ENCODE measurements at places on chromosomes 1 and 21. TPM values are rescaled to one million over a fixed set of nuclear protein-coding genes. Genes with fewer than 3 reads are reported as not detected.

- no peak for DNase-seq
Observed at GRCh38 chr1:188708795-188709535, 1768.7 kb downstream of the BRINP3 start.

Gene KRTAP11-1
- total RNA-seq: not detected

Gene OR2T35
- total RNA-seq: not detected

Gene GSTM1
- total RNA-seq: 5.5 TPM

DNA sequence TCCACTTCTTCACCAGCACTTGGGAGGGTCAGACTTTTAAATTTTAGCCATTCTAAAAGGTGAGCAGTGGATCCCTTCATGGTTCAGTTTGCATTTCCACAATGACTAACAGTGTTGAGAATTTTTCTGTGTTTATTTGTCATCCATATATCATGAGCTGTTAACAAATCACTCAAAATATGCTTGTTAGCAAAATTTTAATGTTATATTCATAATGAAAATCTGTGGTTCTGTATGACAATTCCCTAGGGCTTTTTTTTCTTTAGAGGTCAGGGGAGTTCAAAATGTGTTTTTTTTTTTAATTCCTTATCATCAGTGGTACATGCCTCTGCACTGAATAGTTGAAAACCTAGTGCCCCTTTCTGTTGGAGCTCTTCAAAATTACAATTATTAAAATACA lies 682.2 kb upstream of the ADGRL2 start:
- DNase-seq: no peak

DNA sequence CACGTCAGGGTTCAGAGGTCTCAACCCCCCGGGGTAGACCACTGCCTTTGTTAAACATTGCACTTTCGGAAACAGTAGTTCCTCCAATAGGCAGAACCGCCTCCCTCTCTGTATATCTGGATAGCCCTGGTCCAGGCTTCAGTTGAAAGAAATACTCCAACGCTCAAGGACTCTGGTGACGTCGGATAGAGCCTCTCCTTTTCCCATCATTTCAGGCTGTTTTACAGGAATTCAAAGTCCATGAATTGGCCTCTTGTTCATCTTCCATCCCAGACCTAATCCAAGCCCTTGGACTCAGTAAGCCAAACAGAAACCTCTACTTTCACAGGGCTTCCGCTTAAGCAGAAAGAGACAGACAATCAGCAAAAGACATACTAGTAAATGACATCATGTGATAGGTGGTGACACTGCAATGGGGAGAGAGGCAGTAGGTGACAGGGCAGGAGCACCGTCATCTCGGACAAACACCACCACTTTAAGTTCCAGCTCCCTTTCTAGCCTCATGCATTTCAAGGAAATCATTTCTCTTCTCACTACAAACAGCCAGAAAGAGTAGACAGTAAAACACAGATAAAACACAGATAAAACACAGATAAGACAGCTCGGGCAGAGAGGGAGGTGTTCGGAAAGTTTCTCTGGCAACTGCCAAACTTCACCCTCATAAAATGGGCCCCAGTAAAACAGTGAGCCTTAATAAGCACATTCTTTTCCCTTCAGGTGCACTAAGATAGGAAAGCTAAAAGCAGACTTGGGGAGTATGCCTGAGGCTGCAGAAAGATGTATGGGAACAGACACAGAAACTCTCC lies 2.3 kb upstream of the PLA2G2A start:
- peak; percentile 21 for DNase-seq

Gene ARPC5
- 72.5 TPM for total RNA-seq

Gene LCE1D
- total RNA-seq: not detected

Gene KPRP
- not detected for total RNA-seq

DNA sequence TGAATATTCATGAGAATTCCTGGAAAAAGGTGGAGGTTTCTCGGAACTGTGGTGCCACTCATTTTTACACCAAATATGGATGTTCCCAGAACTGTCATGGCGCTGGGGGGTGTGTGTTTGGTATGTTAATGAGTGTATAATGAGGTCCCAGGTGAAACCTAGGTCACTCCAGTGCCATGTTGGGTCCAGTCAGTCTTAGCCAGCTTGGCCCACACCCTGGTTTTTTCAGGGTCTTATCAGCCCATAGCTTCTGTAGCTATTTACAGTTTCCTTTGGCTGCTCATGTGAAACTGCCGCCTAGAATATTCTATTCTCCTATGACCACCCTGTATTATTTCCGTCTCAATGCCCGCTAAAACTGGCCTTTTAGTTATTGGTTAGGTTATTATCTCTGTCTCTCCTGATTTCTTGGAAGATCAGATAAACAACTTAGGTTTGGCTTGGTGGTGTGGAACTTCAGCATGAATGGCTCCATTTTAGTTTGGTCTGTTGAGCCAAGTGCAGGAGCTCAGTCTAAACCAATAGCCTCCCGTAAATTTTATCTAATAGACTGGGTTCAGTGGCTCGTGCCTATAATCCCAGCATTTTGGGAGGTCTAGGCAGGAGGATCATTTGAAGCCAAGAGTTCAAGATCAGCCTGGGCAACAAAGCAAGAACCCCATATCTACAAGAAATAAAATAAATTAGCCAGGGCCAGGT lies 42.1 kb upstream of the EDARADD start:
- DNase-seq: no peak

DNA sequence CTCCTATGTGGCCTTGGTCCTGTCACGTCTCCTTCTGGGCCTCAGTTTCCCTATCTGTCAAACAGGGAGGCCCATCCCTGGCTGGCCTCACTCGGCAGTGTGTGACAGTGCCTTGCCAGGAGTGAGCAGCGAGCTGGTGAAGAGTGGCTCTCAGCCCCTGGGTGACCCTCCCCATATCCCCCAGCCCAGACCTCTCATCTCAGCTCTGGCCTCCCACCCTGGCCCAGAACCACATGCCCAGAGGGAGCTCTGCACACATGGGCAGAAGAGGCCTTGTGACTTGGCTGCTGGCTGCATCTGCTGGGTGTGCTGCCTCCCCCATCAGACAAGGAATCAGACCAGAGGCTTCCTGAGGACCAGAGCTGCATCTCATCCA lies 19.5 kb upstream of the PADI1 start:
- DNase-seq: no peak

Gene CCDC190
- total RNA-seq: not detected

Gene SPRR2G
- not detected for total RNA-seq

Measured in cardiac muscle cell (in vitro differentiated cells and primary cell).